ENCODE measurements at places on chromosomes 4 and X.
A peak's percentile ranks its signal among the peaks of the same experiment; 100 is the strongest.

- no peak for DNase-seq
Measured at GRCh38 chr4:87511500-87511899, 17.7 kb downstream of the SPARCL1 start.

- peak; percentile 91 for DNase-seq
Measured at GRCh38 chrX:65706041-65706828, 38.8 kb downstream of the MSN start.

- DNase-seq: no peak
Measured at GRCh38 chr4:139227729-139228404, 50.8 kb upstream of the ELF2 start.

- DNase-seq: peak; percentile 45
Measured at GRCh38 chr4:23333556-23333945, 556.3 kb downstream of the PPARGC1A start.

- DNase-seq: no peak
Measured at GRCh38 chr4:185099024-185099682, 43.9 kb upstream of the SLC25A4 start.

DNA sequence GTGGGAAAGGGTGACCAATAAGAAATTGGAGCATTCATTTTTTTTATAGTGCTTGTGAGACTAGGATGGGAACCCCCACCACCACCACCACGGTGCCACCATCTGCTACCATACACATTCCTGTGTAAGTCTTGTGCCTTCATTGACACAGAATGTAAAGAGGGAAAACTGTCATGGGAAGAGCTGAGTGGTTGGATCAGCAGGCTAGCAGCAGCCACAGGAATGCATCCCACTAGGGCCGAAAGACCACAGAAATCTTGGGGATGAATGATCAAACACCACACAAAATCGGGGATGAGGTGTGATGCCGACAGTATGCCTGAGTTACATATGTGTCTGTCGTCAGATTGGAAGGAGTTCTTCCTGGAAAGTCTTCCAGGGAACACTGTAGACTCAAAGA is 69.2 kb downstream of the SRPX start:
- DNase-seq: no peak

- DNase-seq: no peak
Measured at GRCh38 chr4:144575181-144575580, 70.8 kb upstream of the HHIP start.

- DNase-seq: no peak
Measured at GRCh38 chr4:112411781-112412550, 104.0 kb downstream of the NEUROG2 start.

DNA sequence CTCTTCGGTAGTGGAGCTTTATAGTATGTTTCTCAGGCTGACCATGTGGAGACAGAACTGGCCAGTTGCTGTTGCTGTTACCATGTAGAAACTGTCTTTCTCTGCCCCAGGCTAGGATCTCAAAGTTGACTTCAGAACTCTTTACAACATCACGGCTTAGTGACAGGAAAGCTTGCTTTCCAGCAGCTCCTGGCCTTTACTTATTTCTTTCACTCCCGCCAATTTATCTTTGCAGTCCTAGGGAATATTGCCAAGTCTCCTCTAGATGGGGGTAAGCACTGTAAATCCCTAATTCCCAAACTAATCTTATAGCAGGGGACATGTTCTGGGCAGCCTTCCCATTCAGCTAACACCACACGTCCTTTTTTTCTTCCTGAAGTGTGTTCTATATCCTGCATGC is 631.6 kb downstream of the SPRY1 start:
- DNase-seq: no peak

DNA sequence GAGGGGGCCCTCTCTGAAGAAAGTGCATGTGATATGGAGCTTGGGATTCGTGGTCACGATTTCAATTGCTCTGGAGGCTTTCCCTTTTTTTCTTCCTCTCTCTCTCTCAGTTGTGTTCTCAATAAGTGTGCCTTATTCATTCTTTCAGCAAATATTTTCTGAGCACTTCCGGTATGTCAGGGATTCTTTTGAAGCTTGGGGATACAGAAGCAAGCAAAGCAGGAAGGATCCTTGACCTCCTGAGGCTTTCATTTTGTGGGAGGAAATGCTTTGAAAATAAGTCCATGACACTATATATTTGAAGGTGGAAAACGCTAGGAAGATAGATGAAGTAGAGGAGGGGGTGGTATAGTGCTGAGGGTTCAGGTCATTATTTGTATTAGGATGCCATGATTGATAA is 12.6 kb upstream of the GABRE start:
- no peak for DNase-seq

DNA sequence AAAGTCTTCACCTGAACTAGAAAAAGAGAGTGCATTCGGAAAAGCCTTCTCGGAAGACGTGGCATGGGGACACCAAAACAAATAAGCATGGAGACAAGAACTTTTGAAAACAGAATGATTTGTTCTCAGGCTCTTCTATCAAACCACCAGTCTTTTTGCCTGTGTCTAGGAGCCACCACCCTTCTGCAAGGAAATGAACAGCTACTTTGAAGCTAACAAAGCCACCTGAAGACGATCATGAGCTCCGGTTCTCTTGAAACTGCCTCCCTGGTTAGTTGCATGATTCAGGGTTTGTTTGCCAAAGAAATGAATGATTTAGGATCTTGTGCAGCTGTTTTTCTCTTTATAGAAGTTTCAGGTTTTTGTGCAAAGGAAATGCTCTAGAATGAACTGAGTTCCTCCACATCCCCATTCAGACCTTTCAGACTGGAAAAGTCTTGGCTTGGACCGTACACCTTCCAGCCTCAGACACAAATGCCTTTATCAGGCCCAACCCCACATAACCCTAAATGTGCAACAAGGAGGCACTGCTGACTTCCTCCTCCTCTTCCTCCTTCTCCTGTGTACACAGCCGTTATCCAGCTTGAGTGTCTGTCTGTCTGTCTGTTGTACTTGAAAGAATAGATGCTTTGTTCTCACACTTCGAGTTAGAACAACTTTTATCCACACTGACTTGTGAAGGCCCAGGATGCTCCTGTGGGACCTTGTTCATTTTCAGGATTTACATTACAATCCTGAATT is 334.8 kb upstream of the KLF3 start:
- DNase-seq: no peak

Measured in SW 1271 (cell line).